Activated T-helper 17 cell treated with anti-CD3 and anti-CD28 coated beads, Interleukin-2, amount 50 U/mL, for 72 hours (primary cell): ENCODE measurements at places on chromosomes 3 and 15.

GRCh38 chr15:69093614-69094013, 66.8 kb upstream of the GLCE start:
- ATAC-seq = no peak

DNA sequence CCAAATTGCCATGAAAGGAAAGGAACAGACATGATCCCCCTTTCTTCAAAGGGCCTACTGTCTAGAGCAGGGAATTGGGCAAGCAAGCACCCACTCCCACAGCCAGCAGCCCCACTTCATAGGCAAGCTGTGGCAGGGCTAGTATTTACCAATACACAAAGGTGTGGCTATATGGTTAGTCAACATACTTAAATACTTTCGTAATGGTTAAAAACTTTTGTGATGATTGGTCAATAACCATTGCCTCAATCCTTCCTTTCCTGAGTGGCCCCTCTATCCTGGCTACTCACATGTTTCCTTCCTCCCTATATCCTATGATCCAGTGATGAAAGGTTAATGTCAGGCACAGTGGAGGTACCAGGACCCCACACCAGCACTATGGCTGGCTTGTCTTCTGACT, 30.1 kb upstream of the ARL8B start:
- ATAC-seq = no peak

- no peak for ATAC-seq
Measured at GRCh38 chr3:194083637-194084224, 52.2 kb upstream of the HES1 start.

GRCh38 chr3:77464111-77464688, 424.3 kb downstream of the ROBO2 start:
- ATAC-seq = no peak

- ATAC-seq = no peak
Measured at GRCh38 chr3:60225848-60226247, 1025.4 kb downstream of the FHIT start.

DNA sequence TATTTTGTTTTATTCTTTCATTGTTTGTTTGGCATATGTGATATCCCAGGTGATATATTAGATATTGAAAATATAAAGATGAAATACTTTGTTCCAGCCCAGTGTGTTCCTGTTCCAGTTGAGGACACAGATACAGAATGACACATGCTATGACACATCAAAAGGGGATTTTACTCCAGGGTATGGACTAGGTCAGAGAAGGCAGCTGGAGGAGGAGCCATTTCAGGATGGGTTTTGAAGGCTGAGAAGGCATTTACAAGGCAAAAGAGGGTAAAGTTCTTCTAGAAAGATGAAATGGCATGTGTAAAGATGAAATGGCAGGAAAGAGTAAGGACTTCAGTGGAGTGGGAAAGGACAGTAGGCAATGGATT, 163.8 kb downstream of the ZIC1 start:
- no peak for ATAC-seq

DNA sequence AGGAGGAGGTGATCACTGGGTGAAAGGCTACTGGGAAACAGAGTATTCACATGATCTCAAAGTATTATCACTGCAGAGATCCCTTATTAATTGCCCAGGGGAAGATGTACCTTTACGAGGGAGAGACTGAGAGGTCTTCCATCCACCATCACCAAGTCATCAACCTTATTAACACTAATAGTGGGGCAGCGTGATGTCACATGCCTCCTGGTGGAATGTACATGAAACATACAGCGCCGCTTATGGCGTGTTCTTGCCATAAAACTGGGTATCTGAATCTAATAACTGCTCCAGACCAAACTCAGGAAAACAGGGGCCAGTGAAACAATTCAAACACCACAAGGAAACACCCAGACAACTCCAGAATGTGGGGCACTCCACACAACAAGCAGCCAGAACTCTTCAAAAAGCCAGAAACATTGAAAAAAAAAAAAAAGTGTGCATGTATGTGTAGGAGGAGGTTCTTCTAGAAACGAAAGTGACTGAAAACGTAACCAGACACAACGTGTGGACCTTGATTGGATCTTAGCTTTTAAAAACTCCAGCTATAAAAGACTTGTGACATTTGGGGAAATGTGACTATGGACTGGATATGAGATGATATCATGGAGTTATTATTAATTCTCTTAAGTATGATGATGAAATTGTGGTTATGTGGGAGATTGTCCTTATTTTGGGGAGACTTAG, 4.6 kb downstream of the STIMATE start:
- peak; percentile 12 for ATAC-seq

GRCh38 chr3:55218577-55218976, 268.5 kb downstream of the WNT5A start:
- no peak for ATAC-seq

DNA sequence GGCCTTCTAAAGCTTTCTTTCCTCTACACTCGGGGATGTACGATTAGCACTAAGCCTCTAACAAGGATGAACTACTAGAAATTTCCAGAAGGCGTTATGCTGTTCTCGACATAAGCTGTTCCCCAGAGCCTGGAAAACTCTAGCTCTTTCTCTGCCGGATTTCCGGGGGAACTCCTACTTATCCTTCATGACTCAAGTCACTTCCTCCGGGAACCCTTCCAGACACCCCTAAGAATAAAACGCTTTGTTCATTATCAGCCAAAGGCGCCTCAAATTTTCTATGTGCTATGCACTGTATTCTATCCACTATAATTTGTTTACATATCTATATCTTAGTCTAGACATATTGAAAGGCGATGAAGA, 455 bp upstream of the SNAP23 start:
- no peak for ATAC-seq

DNA sequence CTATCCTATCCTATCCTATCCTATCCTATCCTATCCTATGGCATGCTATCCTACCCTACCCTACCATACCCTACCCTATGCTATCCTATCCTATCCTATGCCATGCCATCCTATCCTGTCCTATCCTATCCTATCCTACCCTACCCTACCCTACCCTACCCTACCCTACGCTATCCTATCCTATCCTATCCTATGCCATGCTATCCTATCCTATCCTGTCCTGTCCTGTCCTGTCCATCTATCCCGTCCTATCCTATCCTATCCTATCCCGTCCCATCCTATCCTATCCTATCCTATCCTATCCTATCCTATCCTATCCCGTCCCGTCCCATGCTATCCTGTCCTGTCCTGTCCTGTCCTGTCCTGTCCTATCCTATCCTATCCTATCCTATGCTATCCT, 57.4 kb downstream of the SLC6A11 start:
- no peak for ATAC-seq

- ATAC-seq = no peak
Measured at GRCh38 chr15:81049835-81050234, 49.1 kb downstream of the TLNRD1 start.

DNA sequence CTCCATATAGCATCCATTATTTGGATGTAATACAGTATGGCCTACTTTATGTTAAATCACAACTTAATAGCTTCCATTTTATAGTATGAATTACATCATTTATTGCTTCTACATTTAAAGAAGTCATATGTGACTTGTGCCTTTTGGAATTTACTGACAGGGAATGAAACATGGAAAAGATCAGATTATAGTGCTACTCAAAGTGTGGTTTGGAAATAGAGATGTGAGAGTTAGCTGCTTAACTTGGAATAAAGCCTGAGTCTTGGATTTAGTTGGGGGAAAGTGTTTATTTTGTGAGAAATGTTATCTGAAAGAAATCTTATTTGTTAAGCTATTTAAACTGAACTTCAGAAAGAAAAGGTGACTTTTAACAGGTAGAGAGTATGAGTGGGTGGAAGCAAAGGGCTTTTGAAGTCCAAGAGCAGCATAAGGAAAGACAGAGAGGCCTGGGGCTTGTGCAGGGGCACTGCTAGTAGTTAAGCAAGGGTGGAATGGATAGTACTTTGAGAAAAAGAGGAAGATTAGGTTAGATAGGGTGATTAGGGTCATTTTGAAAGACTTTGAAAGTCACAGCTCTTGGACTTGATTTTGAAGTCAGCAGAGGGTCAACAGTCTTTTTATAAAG, 60.5 kb downstream of the SLMAP start:
- ATAC-seq = no peak

- ATAC-seq = peak; percentile 83
Measured at GRCh38 chr3:141556034-141556433, 69.2 kb downstream of the RASA2 start.

DNA sequence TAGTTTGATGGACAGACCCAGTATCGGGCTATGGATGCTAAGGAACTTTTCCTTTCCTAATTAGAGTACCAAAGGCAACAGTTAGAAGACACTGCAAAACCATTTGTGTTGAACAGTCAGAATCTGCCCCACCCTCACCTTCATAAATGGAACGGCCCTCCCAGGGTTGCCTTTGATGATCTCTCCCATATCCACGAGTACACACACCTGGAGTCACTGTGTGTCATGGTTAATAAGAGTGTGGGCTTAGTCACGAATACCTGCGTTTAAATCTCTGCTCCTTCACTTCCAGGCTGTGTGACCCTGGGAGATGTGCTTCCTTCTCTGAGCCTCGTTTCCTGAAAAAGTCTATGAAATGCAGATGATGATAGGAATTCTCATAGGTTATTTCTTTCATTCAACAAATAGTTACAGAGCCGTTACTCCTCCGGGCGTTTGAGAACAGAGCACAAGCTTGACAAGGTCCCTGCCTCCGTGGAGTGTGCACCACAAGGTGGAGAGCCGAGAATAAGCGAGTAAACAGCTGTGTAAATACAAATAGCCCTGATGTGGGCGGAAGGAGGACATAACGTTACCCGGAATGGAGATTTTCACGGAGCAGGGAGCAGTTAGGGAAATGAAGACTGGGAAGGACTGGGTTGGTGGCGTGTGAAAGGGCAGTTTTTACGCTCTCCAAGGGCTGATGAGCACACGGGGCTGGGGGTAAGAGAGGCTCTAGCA, 6.7 kb downstream of the SLC51A start:
- ATAC-seq = no peak

GRCh38 chr3:122691195-122691594, 10.6 kb downstream of the PARP14 start:
- ATAC-seq = peak; percentile 34

DNA sequence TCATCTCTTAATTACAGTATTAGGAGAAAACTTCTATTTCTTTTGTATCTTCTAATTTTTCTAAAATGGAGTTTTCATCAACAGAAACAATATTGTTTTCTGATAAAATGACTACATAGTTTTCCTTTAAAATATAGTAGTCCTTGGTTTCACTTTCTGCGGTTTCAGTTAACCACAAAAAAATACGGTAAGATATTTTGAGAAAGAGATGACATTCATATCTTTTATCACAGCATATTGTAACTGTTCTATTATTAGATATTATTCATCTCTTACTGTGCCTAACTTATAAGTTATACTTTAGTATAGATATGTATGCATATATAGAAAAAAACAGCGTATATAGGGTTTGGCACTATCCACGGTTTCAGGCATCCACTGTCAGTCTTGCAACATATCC, 2.3 kb downstream of the B4GALT4 start:
- no peak for ATAC-seq

DNA sequence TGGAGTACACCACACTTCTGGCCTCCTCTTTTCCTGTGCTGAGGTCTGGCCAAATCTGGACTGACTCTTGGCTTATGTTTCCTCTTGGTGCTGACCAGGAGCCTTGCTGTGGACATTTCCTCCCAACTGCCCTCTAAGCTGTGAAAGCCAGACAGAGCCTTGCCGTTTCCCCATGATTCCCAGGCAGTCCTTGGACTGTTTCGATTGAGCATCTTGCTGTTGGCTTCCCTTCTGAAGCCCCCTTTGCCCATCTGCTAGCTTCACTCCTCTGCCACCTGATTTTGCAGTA, 110.5 kb downstream of the EPHB1 start:
- ATAC-seq = no peak

GRCh38 chr3:69838696-69839515, 99.6 kb downstream of the MITF start:
- no peak for ATAC-seq

GRCh38 chr3:149377408-149378364, at the start of gene TM4SF1:
TSS of gene TM4SF1 (minus strand) at chr3:149377649. CDS start at chr3:149377547, 102 bp downstream.
- ATAC-seq = peak; percentile 46

DNA sequence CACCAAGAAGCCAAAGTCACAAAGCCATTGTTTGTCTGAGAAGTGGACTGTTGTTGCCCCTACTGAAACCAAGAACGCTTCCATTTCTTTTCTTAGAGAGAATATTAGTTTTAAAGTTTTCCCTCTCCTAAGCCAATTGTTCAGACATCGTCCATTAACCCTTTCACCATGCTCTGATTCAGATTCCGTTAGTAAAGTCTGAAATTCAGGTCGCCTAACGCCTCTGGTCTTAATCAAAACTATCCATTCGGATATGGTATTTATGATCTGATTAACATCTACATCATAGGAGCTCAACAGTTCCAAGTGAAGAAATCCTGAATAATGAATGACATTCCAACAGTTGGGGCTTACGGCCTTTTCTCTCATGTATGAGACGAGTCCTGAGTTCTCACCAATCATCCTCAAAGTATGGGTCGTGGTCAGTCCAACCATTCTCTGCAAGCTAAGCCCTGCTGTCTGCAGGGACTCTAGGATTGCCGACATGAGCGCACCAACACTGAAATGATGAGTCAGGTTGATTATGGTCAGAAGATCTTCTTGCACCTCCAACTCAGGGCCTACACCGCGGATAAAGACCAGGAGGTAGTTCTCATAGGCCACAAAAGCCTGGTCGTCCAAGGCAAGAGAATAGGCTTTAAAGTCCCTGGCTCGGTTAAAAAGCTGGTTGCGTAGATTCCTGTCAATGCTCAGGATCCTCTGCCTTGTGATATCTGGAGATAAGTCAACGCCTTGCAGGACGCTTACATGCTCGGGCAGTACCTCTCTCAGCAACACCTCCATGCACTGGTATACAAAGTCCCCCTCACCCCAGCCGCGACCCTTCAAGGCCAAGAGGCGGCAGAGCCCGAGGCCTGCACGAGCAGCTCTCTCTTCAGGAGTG, 767 bp downstream of the EPM2AIP1 start:
- no peak for ATAC-seq

- ATAC-seq = no peak
Measured at GRCh38 chr15:36090286-36090946, 489.0 kb upstream of the CDIN1 start.

DNA sequence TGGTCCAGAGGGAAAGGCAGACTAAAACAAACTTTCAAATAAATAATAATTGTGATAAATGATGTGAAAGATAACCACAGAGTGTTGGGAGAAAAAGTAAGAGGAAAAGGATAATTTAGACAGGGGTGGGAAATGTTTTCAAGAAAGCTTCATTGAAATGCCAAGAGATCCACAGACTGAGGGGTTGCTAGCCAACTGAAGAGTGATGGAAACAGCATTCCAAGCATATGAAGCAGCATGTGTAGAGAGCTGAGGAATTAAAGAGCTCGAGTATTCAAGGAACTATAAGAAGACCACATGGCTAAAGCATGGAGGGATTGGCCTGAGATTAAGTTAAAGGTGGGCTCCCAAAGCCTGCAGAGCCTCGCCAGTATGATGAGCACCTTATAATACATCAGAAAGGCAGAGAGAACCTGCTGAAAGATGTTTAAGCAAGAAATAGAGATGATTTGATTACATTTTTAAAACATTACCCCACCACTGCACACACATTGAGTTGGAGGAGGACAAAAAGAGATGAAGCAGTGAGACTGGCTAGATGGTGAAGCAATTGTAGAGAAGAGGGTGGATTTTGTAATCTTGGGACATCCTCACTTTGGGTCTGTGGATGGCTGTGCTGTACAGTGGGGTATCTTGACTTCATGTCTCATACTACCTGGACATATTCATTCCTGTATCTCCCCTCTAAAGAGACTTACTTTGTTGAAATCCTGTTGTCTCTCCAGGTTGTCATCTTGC, 100.8 kb downstream of the STAC start:
- ATAC-seq = no peak
